ENCODE measurements at places on chromosomes 1 and 21.

DNA sequence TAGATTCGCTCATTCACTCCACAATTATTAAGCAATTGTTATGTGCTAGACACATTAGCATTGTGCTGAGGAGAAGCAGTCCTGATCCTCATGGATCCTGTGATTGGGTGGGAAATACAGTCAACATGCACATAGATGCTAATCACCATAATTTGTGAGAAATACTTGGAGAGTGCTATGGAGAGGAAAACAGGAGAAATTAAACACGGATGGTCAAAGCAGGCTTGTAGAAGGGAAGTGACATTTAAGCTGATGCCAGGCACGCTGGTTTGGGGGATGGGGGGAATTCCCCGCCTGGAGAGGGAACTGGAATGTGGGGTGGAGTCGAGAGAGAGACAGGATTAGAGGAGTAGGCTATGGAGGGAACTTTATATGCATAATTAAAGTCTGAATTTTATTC lies 52.2 kb upstream of the L1TD1 start:
- no peak for DNase-seq

GRCh38 chr1:193077991-193078390 lies 18.6 kb downstream of the RO60 start:
- DNase-seq: no peak

GRCh38 chr1:204989266-204990058 lies 53.5 kb upstream of the CNTN2 start:
- no peak for DNase-seq

- DNase-seq: no peak
Measured at GRCh38 chr1:115536279-115536816, 105.4 kb upstream of the VANGL1 start.

- no peak for DNase-seq
Measured at GRCh38 chr1:180579961-180580611, 21.3 kb downstream of the OVAAL start.

- no peak for DNase-seq
Measured at GRCh38 chr1:116232989-116233514, 121.9 kb downstream of the MAB21L3 start.

DNA sequence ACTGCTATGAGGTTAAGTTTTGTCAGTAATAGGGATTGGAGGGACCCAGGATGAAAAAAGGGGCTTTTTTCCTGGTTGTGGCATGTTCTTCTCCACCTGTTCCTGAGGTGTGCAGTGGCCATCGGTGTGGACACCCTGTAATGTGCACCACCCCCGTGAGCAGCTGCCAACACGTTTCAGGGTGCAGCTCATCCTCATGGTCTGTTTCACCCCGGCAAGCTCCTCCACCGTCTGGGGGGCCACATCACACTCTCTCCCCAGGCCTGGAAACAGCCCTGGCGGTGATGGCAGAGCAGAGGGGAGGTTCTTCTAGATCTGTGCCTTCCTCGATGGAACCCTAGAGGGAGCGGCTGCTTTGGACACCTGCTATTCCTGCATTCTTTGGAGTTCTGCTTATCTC lies 435.4 kb downstream of the MATN1 start:
- DNase-seq: no peak

- no peak for DNase-seq
Measured at GRCh38 chr1:88680471-88680870, 3.6 kb upstream of the PKN2 start.

DNA sequence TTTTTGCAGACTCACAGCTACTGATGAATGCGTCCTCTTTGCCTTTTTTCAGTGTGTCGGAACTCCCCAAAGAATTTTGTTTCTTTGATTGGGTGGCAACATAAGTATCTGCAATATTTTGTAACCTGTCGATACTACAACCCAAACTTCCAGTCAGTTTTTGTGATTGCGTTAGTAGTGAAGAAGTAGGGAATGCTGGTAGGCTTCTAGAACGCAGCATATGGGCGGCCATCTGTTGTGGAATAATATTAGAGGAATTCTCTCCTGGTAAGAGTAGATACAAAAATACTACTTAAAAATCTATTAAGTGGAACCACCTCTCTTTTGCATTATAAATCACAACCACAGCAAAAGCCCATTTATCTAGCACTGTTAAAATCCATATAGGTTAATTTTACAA lies 107.4 kb downstream of the LYST start:
- no peak for DNase-seq

- DNase-seq: no peak
Measured at GRCh38 chr1:35807614-35808449, at the start of gene AGO4. AGO4 (plus strand) TSS chr1:35808016; CDS start chr1:35808417, 401 bp downstream.

GRCh38 chr1:162717548-162718184 lies 72.8 kb upstream of the HSD17B7 start:
- DNase-seq: no peak

- no peak for DNase-seq
Measured at GRCh38 chr1:18110968-18111367, 3.4 kb downstream of the IGSF21 start.

- peak; percentile 8 for DNase-seq
Measured at GRCh38 chr21:34693192-34693810, 24.5 kb downstream of the CLIC6 start.

DNA sequence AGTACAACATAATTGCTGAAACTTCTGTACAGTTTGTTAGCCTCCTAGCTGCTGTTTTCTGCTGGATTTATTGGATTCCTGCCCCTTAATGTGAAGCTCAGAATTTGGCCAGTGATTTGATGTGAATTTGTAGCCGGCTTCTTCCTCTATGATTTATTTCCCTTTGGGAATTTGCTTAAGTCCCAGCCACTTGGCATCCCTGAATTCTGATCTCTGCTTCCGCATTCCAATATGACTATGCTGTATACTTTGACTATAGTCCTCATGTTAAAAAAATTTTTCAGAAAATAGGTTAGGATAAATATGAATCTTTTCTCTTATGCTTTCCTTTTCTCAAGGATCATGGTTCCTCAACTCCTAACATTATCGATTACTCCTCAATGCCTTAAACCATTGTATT lies 12.4 kb upstream of the LRIF1 start:
- no peak for DNase-seq
